ENCODE measurements at places on chromosomes 6 and 20. TPM values are rescaled to one million over a fixed set of nuclear protein-coding genes. Genes with fewer than 3 reads are reported as not detected.

The SMIM26 gene
- 41.4 TPM for total RNA-seq

The ADTRP gene
- total RNA-seq: 4.9 TPM

The IMPG1 gene
- total RNA-seq: not detected

The VSX1 gene
- not detected for total RNA-seq

The MYH7B gene
- not detected for total RNA-seq

The CCN6 gene
- not detected for total RNA-seq

The BPIFA1 gene
- not detected for total RNA-seq

The ULBP2 gene
- total RNA-seq: 13.7 TPM

The HLA-DMA gene
- 0.78 TPM for total RNA-seq

The CYP21A2 gene
- total RNA-seq: 0.14 TPM

The PPIL1 gene
- total RNA-seq: 43.4 TPM

The VSTM2L gene
- 1.8 TPM for total RNA-seq

The GABRR2 gene
- total RNA-seq: under 0.01 TPM

The FAM83B gene
- not detected for total RNA-seq

The MEI4 gene
- not detected for total RNA-seq

The MOXD1 gene
- 118 TPM for total RNA-seq

The CRIP3 gene
- not detected for total RNA-seq

The CTCFL gene
- not detected for total RNA-seq

The CGAS gene
- total RNA-seq: 5.6 TPM

The BPI gene
- total RNA-seq: not detected

The CCDC170 gene
- 0.32 TPM for total RNA-seq

The CAP2 gene
- total RNA-seq: 27.6 TPM

The PI16 gene
- total RNA-seq: 0.59 TPM

The GATA5 gene
- not detected for total RNA-seq

The FAM217A gene
- total RNA-seq: not detected

The ANGPT4 gene
- not detected for total RNA-seq

The ZNF831 gene
- not detected for total RNA-seq

The FRK gene
- 0.09 TPM for total RNA-seq

The TAGAP gene
- not detected for total RNA-seq

The RAD21L1 gene
- 0.59 TPM for total RNA-seq

The GHRH gene
- total RNA-seq: not detected

The NRSN1 gene
- total RNA-seq: not detected

The CDC25B gene
- 18.8 TPM for total RNA-seq

The HCRTR2 gene
- not detected for total RNA-seq

The CSNK2A1 gene
- total RNA-seq: 242 TPM

The ZSCAN23 gene
- 7.4 TPM for total RNA-seq

The TRERF1 gene
- 1.8 TPM for total RNA-seq

The CST3 gene
- total RNA-seq: 317 TPM

The RIN2 gene
- 48.9 TPM for total RNA-seq

The AVP gene
- not detected for total RNA-seq

The PBOV1 gene
- not detected for total RNA-seq

The PAK5 gene
- total RNA-seq: not detected

The SMPD2 gene
- 10.7 TPM for total RNA-seq

The LINC00237 gene
- total RNA-seq: not detected

The CABLES2 gene
- total RNA-seq: 2.4 TPM

The SYCP2 gene
- 0.32 TPM for total RNA-seq

The RHAG gene
- not detected for total RNA-seq
